Suppressor macrophage treated with lipopolysaccharide for 1 hour (primary cell): ENCODE measurements at places on chromosomes 12 and 14.

GRCh38 chr14:32074887-32075572, 2.1 kb upstream of the ARHGAP5 start:
- DNase-seq = no peak

- peak; percentile 67 for DNase-seq
Observed at GRCh38 chr14:96100161-96101064, 61.3 kb downstream of the C14orf132 start.

DNA sequence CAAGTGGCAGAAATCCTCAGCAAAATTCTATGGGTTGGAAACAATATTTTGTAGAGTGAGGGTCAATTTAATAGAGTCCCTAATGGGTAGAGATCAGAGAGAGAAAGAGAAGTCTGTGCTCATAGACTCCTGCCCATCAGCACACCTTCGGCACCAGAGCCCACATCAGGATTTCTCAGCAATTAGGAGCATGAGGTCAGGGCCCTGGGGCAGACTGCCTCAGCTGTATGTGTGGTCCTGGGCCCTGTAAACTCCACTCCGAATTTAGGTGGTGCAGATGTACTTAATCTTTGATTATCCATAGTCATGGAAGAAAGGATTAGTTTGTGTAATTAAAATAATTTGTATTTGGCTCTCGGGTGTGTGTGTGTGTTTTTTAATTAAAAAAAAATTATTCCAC, 372.6 kb downstream of the AEBP2 start:
- DNase-seq = no peak

DNA sequence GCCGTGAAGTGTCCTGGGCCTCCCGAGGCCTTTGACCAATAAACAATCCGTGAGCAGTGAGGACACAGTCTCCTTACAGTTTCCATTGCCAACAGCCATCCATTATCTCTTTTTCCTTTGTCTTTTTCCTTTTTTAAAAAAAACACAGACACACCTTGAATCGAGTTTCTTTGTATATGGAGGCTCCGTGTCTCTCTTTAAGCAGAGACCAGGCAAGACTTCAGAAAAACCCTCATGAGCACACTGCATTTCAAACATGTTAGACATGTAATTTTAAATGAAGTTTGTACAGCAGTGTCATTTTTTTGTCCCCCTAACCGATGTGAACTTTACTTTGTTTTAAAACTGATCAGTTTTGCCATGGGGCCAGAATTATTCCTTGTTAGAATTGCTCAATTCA, 111.1 kb downstream of the SPTSSA start:
- DNase-seq = no peak
